ENCODE measurements at places on chromosomes 7 and 10.
A peak's percentile ranks its signal among the peaks of the same experiment; 100 is the strongest.

DNA sequence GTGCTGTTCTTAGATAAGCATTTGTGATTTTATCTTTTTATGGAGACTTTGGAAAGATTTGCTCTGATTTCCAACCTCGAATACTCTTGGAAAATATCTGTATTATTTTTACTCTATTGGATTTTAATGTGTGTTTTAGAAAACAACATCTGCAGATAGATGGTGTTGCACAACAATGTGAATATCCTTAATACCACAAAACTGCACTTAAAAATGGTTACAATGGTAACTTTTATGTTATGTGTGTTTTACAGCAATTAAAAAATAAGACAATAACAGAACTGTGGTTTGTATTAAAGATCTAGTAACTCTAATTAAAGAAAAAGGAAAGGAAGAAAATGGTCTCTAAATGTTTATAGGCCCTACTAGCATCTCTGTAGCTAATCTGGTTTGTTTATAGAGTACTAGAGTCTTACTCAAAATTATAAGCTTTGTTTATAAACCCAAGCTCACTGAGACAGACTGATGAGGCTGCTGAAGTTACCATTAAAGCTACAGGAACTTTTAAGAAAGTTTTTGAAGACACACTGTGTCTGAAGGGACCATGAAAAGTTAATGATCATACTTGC lies 74.6 kb upstream of the CC2D2B start:
- no peak for DNase-seq

GRCh38 chr10:70677620-70678249 lies 5.4 kb downstream of the ADAMTS14 start:
- DNase-seq, result no peak

- no peak for DNase-seq
Measured at GRCh38 chr7:27367933-27368549, 125.4 kb downstream of the EVX1 start.

DNA sequence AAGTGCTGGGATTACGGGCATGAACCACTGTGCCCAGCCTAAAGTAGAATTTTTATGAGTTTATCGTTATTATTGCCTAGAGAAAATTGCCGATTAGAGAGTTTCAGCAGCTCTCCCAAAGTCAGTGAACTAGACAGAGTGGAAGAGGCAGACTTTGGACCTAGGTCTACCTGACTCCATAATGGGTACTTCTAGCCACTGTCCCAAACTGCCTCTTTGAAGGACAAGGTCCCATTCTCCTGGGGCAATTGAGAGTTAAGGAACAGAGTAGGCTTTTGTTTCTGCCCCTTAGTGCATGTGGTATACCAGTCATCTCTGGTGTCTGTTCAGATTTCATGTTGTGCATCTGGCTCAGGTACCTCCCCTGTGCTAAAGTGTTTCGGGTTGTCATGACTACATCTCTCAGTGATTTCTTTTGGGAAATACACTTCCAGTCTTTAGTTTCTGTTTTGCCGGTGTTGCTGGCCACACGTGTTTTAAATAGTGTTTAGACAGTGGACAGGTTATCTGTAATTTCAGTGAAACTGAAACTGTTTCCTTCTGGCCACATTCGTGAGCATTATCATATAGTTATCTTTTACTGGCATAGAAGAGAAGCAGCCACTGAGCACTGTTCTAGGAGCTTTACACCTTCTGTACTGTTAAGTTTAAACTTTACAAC lies 4.7 kb downstream of the TMEM236 start:
- no peak for DNase-seq

- DNase-seq, result no peak
Measured at GRCh38 chr10:119863951-119864565, 8.6 kb downstream of the MCMBP start.

DNA sequence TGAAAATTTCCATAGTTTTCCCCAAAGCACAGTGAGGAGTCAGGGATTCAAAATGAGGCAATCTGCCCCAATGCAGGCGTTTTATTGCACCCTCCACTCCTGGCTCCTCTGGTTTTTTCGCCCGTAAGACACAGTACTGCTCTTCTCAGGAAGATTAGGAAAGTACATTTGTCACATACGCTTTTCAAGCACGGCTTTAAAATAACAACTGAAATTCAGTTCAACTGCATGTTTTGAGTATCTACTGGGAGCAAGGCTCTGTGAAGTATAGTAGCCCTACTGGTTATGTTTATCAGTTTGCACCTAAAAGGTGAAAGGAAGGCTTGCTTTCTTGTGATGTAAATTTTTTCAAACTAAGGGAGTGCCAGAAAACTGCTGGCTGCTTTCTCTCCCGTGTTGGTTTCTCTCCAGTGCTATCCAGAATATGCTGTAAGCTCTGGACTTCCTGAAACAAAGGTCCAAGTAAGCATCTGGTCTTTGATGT lies 1.9 kb upstream of the SGMS1 start:
- no peak for DNase-seq

GRCh38 chr10:33010132-33011037 lies 52.4 kb upstream of the ITGB1 start:
- peak; percentile 48 for DNase-seq

GRCh38 chr7:34740840-34741239 lies 82.8 kb downstream of the NPSR1 start:
- DNase-seq, result no peak

DNA sequence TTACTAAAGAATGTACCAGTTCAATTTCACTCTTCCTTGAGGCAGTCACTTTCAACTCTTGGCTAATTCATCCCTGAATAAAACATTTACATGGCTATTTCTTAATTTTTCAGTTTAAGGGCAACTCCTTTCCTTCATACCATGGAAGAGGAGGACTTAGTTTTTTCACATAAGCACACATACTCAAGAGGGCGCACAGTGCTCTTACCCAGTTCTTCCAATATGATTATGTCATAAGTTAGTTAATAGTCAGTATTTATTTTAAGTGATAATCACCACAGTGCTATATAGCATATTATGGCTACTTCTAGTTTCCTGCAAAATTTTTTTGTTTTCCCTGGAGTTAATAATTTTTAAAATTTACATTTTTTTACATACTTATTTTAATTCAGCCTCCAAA lies 58.6 kb downstream of the SND1 start:
- no peak for DNase-seq

- DNase-seq, result no peak
Measured at GRCh38 chr7:80675090-80675489, 36.6 kb downstream of the CD36 start.

GRCh38 chr7:1458683-1459511 lies at the start of gene MICALL2:
Gene MICALL2 (minus strand): TSS chr7:1459470. CDS start chr7:1459326, 144 bp downstream.
- no peak for DNase-seq

GRCh38 chr10:31708474-31708873 lies 220.2 kb downstream of the ARHGAP12 start:
- DNase-seq, result no peak

- DNase-seq, result no peak
Measured at GRCh38 chr7:120915314-120916105, 35.1 kb upstream of the ING3 start.

GRCh38 chr7:69693042-69693441 lies 94.8 kb downstream of the AUTS2 start:
- no peak for DNase-seq

DNA sequence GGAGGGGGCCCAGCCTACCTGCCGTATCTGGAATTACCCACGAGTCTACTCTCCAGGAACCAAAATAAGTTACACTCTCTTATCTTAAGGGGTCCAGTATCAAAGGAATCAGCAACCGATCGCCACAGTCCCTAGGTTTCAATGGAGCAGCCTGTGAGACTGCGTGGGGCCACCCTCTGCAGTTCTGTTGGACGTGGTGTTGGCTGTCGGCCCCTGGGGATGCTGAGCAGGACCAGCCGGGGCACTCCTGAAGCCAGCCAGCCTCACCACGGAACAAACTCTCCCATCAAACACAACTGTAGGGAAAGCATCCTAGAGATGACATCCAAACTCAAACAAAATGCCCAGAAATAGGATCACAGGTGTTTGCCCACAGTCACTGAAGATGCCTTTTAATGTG lies 25.5 kb upstream of the ABLIM1 start:
- DNase-seq, result no peak

GRCh38 chr7:89401099-89401498 lies 605.6 kb upstream of the TEX47 start:
- no peak for DNase-seq

DNA sequence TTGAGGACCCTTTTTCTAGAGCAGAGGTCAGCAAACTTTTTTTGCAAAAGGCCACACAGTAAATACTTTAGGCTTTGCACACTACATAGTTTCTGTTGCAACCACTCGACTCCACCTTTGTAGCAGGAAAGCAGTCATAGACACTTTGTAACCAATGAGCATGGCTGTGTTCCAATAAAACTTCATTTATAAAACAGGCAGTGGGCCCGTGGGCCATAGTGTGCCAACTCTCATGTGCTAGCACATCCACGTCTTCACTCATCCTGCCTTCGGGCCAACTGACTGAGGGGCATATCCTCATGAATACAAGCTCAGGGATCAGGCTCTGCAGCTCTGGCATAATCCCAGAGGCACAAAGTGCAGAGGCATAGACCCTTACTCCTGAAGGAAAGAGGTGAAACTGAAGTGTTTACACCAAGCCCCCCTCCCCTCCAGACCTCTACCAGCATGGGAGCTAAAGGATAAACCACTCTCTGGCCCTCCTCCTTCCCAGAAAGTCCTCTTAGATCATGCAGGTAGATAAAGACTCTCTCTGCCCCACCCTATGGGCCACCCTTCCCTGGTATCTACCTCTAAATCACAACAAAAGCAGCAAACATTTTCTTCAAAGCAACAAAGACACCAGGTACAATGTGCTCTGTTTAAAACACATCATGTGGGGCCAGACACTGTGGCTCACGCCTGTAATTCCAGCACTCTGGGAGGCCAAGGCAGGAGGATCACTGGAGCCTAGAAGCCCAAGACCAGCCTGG lies 71.0 kb downstream of the DLG5 start:
- no peak for DNase-seq

GRCh38 chr7:112049555-112050249 lies 156.5 kb downstream of the DOCK4 start:
- no peak for DNase-seq

DNA sequence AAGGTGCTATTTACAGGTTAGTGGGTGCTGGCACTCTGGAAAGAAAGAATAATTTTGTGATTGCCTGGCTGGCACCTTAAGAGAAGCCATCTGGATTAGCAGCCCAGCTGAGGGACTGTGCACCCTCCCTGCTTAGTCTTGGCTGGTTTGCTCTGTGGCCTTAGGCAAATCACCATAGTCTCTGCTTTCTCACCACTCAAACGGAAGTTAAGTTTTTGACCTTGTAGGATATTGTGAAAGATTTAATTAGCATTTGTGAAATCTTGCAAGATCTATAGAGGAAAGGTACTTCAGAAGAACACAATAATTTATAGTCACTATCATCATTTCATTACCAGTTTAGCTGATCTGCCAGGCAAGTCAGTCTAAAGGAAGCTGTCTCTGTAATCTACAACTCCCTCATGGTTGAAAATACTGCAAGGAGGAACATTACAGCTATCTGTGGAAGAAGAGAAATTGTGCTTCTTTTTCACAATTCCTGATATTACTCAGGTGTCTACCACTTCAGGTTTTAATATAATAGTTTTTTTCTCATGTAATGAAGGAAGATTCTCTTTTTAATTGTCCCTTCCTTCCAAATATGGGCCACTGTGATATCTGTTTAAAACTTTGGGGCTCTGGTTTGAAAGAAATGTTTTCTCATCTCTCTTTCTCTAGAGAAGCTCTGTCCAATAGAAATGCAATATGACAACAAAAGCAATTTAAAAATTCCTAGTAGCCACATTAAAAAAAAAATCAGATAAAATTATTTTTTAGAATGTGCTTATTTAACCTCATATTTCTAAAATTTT lies 219.6 kb downstream of the PTEN start:
- no peak for DNase-seq

DNA sequence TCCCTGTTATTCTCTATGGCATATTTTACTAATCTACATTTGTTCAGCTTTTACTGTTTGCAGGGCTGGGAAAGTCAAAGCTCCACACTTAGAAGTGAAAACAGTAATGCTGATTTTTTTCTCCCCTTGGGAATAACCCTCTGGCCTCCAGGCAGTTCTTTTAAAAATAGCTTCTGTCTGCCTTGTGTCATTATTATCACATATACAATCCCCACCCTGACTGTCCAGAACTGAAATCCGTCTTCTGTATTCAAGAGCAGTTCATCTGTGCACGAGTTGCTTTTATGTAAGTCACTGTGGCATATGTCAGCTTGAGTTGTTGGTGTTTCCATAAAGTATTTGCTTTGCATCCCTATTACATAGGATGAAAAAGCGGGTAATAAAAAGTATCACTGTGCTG lies 1221.1 kb upstream of the CELF2 start:
- no peak for DNase-seq

DNA sequence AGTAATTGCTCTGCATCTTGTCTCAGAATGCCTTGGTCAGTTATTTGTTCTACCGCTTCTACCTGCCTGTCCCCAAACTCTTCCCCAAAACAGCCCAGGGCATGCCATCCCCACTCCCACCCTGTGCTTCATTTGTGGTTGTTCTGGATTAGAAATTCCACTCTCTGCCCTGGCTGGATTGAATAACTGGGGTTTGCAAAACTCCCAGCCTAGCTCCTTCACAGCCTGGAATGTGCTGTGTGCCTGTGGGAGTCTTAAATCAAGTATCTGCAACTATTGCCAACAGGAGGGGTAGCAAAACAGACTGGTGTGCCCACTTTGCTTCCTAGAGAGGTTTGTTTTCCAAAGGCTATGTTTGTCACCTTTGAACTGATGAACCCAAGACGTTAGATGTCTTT lies 24.2 kb downstream of the TSPAN15 start:
- DNase-seq, result no peak

DNA sequence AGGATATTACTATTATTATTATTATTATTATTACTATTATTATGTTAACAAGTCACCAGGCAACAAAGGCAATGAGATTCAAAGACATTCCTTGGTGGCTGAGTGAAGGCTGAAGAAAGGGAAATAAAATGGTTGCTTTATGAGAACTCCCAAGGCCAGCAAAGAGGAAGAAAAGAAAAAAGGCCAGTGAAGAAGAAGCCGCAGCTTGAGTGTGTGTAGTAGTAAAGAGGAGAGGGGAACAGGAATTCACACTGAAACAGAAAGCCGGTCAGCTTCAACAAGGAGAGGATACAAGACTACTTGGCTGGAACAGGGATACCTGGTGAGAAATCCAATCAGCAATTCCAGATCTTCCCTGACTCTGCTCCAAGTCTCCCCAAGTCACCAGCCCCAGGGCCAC lies 42.4 kb downstream of the PLXNA4 start:
- DNase-seq, result no peak

- DNase-seq, result no peak
Measured at GRCh38 chr7:7220821-7221220, 38.5 kb downstream of the C1GALT1 start.

GRCh38 chr10:110350812-110351211 lies 46.1 kb upstream of the SMNDC1 start:
- no peak for DNase-seq
